Neural cell (in vitro differentiated cells): ENCODE measurements at places on chromosomes 5 and 9. TPM values are rescaled to one million over a fixed set of nuclear protein-coding genes. Genes with fewer than 3 reads are reported as not detected.

PCDHGA7 gene
- polyA plus RNA-seq = not detected in 2 replicates

FBXL7 gene
- 0.06 and 0.24 TPM in 2 replicates for polyA plus RNA-seq

SYK gene
- polyA plus RNA-seq = not detected in 2 replicates

FBP2 gene
- polyA plus RNA-seq = not detected in 2 replicates

ZNF618 gene
- 7.1 and 10.3 TPM in 2 replicates for polyA plus RNA-seq

SPINK13 gene
- not detected in 2 replicates for polyA plus RNA-seq

TYRP1 gene
- polyA plus RNA-seq = not detected in 2 replicates

PFN3 gene
- not detected in 2 replicates for polyA plus RNA-seq

SAXO1 gene
- polyA plus RNA-seq = not detected in 2 replicates

FGF18 gene
- 1.2 TPM in 1 of 2 replicates, not detected in the other for polyA plus RNA-seq

PRPF4 gene
- polyA plus RNA-seq = 24.3 and 27.4 TPM in 2 replicates

GLRA1 gene
- not detected in 2 replicates for polyA plus RNA-seq

IL17B gene
- polyA plus RNA-seq = not detected in 2 replicates

IL9 gene
- polyA plus RNA-seq = not detected in 2 replicates

TMC1 gene
- not detected in 2 replicates for polyA plus RNA-seq

SLC6A3 gene
- 0.77 TPM in 1 of 2 replicates, not detected in the other for polyA plus RNA-seq

SMIM32 gene
- polyA plus RNA-seq = 3.6 and 4.9 TPM in 2 replicates

MYMK gene
- not detected in 2 replicates for polyA plus RNA-seq

IRX2 gene
- 0.16 and 0.95 TPM in 2 replicates for polyA plus RNA-seq

SEMA4D gene
- 34.0 and 40.9 TPM in 2 replicates for polyA plus RNA-seq

LCN2 gene
- not detected in 2 replicates for polyA plus RNA-seq

ENTREP1 gene
- polyA plus RNA-seq = 1.9 and 2.0 TPM in 2 replicates

CACFD1 gene
- 75.4 and 78.0 TPM in 2 replicates for polyA plus RNA-seq

PIK3R1 gene
- polyA plus RNA-seq = 38.0 and 41.9 TPM in 2 replicates

PIGO gene
- 7.9 and 8.5 TPM in 2 replicates for polyA plus RNA-seq

PCDHB14 gene
- 12.6 and 18.3 TPM in 2 replicates for polyA plus RNA-seq

FBN2 gene
- 1.6 and 2.3 TPM in 2 replicates for polyA plus RNA-seq

CARTPT gene
- 0.71 TPM in 1 of 2 replicates, not detected in the other for polyA plus RNA-seq

PCDHB12 gene
- 1.3 and 2.2 TPM in 2 replicates for polyA plus RNA-seq

LTC4S gene
- polyA plus RNA-seq = 5.9 TPM in 1 of 2 replicates, not detected in the other

LCN6 gene
- not detected in 2 replicates for polyA plus RNA-seq

PCDHB2 gene
- polyA plus RNA-seq = 103 and 105 TPM in 2 replicates

PCDHGA2 gene
- 0.21 and 0.26 TPM in 2 replicates for polyA plus RNA-seq

DOCK8 gene
- polyA plus RNA-seq = 0.04 TPM in 1 of 2 replicates, not detected in the other

SLC1A3 gene
- polyA plus RNA-seq = 1.9 and 3.5 TPM in 2 replicates

STC2 gene
- polyA plus RNA-seq = 0.09 and 0.26 TPM in 2 replicates

TMEM215 gene
- not detected in 2 replicates for polyA plus RNA-seq

C7 gene
- polyA plus RNA-seq = 0.78 TPM in 1 of 2 replicates, not detected in the other

NIPAL4 gene
- polyA plus RNA-seq = not detected in 2 replicates

MAN1B1 gene
- 72.0 and 90.9 TPM in 2 replicates for polyA plus RNA-seq

SHOC1 gene
- polyA plus RNA-seq = not detected in 2 replicates

STK10 gene
- polyA plus RNA-seq = 1.8 and 8.2 TPM in 2 replicates

IFNW1 gene
- not detected in 2 replicates for polyA plus RNA-seq

CCDC69 gene
- polyA plus RNA-seq = not detected in 2 replicates
